ENCODE measurements at places on chromosomes 7 and 10.

- DNase-seq: no peak
Measured at GRCh38 chr7:129149511-129149910, 5.0 kb downstream of the TSPAN33 start.

- DNase-seq: no peak
Measured at GRCh38 chr10:4947039-4947634, 16.1 kb upstream of the AKR1C1 start.

GRCh38 chr7:117587931-117588330 lies 108.1 kb downstream of the CFTR start:
- no peak for DNase-seq

DNA sequence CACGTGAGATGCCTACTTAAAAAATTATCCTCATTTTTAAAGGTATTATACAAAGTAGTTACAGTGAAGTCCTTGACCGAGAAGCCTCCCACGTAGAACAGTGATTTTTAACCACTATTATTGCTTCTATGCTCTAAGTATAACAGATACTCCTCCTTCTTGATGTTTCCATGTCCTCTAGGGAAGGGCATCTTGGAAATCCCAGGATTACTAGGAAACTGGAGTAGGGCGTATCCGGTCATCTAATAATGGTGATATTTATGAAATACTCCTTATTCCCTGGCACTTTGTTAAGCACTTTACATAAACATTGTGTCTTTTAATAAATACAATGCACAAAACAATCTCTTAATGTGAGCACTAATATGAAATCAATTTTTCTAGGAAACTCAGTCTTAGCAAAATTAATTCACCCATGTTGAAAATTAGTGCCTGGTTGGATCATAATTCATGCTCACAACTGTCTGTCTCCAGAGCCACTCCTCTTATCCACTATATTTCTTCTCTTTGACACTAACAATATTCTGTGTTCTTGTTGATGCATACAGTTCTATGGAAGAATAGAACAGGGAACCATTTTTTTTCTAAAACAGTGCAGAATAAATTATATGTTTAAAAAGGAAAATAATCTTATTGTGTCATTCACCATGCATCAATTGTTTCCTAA lies 128.6 kb upstream of the SEMA3E start:
- DNase-seq: no peak

DNA sequence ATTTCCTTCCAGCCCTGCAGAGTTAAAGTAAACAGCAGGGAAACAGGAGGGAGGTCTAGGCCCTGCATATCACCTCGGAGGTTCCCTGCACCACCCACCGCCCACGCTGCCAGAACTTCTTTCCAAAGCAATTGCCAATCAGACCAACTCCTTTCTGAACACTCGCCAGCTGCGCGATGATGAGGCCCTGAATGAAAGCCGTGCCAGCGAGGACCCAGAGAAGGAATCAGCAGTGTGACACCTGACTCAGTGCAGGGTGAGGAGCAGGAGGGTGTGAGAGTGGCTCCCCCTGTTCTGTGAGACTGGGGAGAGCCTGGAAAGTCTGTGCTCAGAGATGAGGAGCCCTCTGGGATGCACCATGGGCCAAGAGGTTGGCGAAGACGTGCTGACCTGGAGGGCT lies 3.3 kb upstream of the TCERG1L start:
- no peak for DNase-seq
